Ascending aorta (tissue), 2 donors: ENCODE measurements at places on chromosomes 1 and 21.

DNA sequence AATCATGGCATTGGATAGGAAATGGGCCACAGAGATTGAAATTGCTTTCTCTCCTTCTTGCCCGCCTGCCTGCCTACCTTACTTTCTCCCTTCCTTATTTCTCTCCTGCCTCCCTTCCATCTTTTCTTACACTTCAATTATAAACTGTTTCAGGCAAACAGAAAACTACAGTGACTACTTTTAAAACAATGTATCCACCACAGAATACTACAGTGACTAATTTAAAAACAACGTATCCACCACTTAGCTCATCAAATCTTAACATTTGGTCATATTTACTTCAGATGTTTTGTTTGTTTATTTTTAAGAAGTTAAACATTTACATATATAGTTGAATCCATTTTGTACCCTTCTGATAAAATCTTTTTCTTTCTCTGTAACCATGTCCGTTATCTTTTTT is 54.4 kb downstream of the SNRPE start:
- no peak for DNase-seq

GRCh38 chr21:35512346-35512745 is 463.2 kb upstream of the RUNX1 start:
- DNase-seq = no peak

GRCh38 chr1:229640455-229640854 is 14.4 kb downstream of the URB2 start:
- DNase-seq = no peak

DNA sequence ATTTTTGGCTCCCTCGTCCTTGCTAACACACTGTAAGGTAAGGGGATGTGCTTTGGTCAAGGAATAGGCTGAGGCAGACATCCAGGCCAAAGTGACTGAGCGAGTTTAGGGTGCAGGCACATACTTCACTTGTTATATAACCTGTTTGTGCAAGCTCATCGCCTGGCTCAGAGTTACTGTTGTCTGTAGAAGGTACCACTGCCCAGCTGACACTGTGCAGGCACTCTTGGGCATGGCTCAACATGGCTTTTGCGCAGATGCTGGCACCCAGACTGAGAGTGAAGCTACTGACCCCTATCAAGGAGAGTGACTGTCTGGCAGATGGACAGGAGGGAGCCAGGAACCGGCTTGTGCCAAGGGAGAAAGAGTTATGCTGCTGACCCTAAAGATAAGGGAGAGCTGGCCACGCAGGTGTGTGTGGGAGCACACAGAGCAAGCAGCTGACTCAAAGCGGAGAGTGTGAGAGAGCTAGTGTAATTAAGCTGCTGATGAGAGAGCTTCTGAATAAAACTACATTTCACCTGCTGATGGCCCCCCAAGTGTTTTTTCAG is 307.3 kb upstream of the USP24 start:
- DNase-seq = no peak
